Activated gamma-delta T cell treated with Interleukin-2 at 50 U/mL for 16 hours (primary cell): ENCODE measurements at places on chromosomes 16 and 17.

DNA sequence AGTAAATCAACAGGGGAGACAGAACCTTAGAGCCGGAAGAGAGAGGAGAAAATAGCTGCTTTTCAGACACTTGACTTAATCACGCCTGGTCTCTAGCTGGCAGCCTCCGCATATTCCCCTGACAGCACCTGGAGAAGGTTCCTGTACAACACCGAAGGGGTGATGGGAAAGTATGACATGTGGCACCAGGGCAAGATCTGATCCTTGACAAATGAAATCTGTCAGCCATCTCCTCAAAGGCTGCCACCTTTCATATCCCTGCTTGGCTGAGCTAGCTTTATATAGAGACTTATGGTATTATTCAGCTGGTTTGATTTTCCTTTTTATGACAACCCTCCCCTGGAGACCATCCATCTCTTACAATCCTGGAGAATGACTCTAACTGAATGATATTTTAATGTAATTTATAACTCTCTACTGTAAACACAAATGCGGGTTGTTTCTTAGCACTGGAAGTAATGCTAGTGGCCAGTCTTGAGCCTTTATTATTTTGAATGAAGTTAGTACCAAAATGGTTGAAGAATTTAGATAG, 1205.3 kb upstream of the CDH8 start:
- no peak for DNase-seq

- DNase-seq: peak; percentile 30
These were observed 116.6 kb downstream of the PRKCB start for GRCh38 chr16:23952128-23952970.

- DNase-seq: no peak
These were observed 59.6 kb upstream of the CDH13 start for GRCh38 chr16:82567175-82567574.

- no peak for DNase-seq
These were observed 134.0 kb downstream of the MYO1D start for GRCh38 chr17:32742681-32743538.

GRCh38 chr17:46976626-46977270, 2.3 kb downstream of the RPRML start:
- no peak for DNase-seq

GRCh38 chr17:38556239-38556638, 49.5 kb downstream of the SRCIN1 start:
- DNase-seq: no peak

DNA sequence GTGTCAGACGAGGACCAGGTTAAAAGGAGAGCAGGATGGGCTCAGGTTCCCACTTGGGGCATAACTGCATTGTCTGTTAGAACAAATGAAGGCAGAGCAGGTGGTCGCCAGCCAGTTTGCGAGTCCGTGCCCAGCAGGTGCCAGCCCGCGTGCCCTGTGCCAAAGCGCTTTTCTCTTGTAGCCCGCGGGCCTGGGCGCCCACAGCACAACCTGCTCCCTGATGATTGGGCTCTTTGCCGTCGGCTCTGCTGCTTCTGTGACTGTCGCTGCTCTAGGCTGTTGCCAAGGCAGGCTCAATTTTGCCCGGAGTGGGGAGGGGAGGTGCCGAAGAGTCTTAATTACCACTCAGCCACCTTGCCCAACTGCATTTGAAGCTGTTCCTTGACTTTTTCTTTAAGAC, 21.1 kb downstream of the KNOP1 start:
- DNase-seq: no peak

GRCh38 chr17:4728124-4728523, 3.1 kb upstream of the MED11 start:
- DNase-seq: no peak

- peak; percentile 85 for DNase-seq
These were observed at the start of gene DDX52 for GRCh38 chr17:37643118-37643766. Gene DDX52 (minus strand): TSS chr17:37643446. CDS start chr17:37643420, 26 bp downstream.

GRCh38 chr17:4663711-4664110, 22.2 kb upstream of the ALOX15 start:
- DNase-seq: no peak

GRCh38 chr16:49876716-49877129, 20.8 kb upstream of the ZNF423 start:
- DNase-seq: no peak

GRCh38 chr16:14303639-14304394, 232.7 kb downstream of the MRTFB start:
- DNase-seq: no peak

GRCh38 chr17:57669671-57670529, 75.2 kb downstream of the CCDC182 start:
- no peak for DNase-seq

DNA sequence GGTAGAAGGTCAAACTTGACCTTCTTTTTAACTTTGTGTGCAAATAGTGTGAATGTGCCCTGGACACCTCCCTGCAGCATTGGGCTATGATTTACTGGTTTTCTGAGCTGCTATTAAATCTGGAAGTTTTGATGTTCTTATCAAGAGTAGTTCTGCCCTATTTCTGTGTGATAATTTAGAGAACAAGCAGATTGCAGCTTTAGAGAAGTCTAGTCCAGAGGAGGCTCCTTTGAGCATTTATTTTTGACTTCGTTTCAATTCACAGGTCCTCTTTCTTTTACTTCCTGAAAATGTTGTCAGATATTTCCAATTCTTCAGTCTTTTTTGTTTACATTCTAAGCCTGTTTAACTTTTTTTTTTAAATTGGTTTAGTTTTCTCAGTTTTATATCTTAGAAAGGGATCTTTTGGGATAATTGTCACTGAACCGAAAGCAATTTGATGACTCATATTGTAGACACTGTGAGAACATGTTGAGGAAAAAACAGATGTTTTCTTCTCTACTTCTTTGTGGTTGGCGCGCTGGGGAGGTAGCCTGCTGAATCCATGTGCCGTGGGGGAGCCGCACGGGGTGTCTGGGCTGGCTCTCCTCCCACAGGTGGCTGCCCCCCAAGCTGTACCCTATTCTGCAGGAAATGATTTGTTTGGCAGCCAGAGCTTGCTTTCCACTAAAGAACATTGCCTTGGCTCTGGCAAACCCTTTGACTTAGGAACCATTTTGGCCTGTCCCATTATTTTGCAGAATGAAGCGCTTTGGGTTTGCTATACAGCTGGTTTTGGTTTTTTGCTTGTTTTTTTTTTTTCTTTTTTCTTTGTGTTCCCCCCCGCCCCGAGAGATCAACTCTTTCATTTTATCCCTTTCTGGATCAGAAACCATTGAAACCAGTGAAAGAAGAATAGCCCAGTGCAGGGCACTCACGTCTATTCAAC, 53.4 kb downstream of the MFSD11 start:
- peak; percentile 14 for DNase-seq

- DNase-seq: no peak
These were observed 6.2 kb downstream of the CRISPLD2 start for GRCh38 chr16:84825896-84826557.

DNA sequence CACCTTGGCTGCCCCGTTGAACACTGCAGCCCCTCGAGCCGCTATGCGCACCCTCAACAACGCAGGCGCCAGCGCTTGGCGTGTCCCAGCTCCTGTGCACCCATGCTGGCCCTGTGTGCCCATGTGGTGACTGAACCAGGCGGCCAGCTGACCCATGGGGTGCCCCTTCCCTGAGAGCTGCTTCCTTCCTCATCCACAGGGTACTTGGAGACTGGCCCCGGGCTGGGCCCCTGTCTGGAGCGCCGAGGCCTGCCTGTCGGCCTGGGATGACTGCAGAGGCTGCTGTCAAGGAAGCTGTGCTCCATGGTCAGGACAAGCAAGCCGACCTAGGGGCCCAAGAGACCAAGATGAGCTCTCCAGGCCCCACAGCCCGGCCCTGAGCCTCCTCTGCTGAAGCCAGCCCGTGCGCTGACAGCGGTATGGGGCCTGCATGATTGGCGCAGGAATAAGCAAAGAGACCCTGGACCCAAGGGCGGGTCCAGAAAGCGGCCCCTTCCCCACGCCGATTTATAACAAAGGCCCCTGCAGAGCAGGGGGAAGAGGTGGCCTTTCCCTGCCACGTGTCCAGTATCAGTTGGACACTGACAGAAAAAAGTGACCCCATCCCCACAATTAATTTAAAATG, 21.6 kb upstream of the BAHCC1 start:
- DNase-seq: no peak

GRCh38 chr16:24018485-24018884, 182.7 kb downstream of the PRKCB start:
- DNase-seq: no peak

DNA sequence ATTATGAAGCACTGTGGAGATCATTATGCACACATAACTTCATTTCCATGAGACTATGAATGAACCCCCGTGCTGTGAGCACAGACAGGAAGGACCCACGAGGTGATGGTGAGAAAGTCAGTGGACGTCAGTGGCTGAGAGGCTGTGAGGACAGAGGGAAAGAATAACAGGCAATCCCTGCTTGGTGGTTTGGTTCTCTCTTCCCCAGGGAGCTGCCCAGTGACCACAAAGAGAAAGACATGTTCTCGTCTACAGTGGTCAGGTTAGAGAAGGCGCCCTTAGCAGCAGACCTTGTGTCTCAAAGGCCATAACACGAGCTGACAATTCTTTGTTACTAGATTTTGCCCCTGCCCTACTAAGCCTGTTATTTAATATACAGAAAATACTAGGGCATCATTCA, 609.2 kb downstream of the TOX3 start:
- DNase-seq: no peak

DNA sequence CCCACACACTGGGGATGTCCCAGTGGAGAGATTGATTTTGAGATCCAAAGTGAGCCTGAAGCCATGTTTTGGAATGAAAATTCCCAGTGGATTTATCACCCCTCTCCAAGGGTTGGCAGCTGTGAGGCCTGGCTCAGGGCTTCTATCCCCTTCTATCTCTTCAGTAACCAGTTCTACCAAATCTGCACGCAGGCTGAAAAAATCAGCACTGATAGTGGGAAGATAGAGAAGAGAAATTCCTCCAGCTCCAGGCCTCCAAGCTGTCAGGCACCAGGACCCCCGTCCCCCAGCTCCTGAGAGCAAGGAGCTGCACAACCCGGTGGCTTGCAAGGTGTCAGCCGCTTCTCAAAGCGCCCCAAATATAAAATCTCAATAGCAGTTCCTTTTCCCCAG, 1.0 kb downstream of the FLOT2 start:
- no peak for DNase-seq

DNA sequence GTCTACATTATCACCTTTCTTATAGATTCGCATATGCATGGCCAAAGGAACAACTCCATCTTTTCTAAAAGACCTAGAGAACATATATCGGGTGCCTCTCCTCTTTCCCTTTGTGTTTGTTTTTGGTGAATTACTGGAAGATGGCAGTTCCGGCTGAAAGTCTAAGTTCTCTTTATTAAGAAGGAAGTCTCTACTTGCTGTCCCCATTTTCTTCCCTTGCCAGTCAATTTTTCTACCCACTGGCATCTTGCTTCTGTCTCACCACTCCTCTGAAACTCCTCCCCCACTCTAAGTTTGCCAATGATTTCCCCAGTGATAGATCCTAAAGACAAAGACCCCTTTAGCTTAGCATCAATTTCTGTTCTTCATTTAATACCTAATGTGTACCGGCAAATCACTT, 93.9 kb upstream of the CORO6 start:
- no peak for DNase-seq

- no peak for DNase-seq
These were observed 6.6 kb downstream of the PNMT start for GRCh38 chr17:39674702-39675389.

- no peak for DNase-seq
These were observed 720 bp upstream of the BCKDK start for GRCh38 chr16:31107465-31107867.
